ENCODE measurements at places on chromosomes 5 and 9. TPM values are rescaled to one million over a fixed set of nuclear protein-coding genes. Genes with fewer than 3 reads are reported as not detected.

The ARL10 gene
- total RNA-seq, result 2.0 TPM

DNA sequence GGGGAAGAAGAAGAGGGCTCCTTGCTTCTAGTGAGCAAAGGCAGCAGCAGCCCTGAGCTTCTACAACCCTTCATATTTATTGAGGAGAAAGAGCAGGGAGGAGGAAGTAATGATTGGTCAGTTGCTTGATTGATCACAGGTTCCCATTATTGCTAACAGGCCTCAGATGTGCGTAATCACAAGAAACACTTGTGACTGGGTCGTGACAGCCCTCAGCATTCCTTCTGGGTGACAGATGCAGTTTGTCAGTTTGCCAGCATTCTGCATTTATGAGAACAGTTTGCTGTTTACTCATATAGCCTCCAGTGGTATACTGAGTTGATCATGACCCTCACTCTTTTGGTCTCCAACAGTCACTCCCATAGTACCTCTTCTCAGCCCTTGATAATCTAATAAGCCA lies 111.5 kb upstream of the TNC start:
- DNase-seq, result no peak

GRCh38 chr5:93164690-93165089 lies 416.3 kb downstream of the NR2F1-AS1 start:
- DNase-seq, result peak; percentile 75

DNA sequence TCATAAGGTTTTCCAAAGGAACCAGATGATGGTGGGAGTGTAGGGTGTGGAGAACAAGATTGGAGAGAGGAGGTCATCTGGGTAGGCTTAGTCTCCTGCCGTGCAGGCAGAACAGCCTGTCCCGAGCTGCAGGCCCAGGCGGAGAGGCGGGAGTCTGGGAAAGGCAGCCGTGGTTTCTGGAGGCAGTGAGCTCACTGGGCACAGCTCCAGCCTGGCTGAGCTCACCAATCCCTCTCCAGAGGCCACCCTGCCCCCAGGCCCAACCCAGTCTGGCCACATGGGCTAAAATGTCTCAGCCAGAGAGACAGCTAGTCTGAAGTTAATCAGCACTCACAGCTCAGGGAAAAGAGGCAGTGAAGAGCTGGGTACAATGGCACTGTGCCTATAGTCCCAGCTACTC lies 12.3 kb downstream of the P4HA2 start:
- no peak for DNase-seq

The BARHL1 gene
- total RNA-seq, result not detected

The ACTBL2 gene
- not detected for total RNA-seq

The ADGRV1 gene
- 0.49 TPM for total RNA-seq

GRCh38 chr9:117083559-117083958 lies 331.3 kb downstream of the ASTN2 start:
- DNase-seq, result no peak

The IL5 gene
- total RNA-seq, result not detected

The NUTM2F gene
- not detected for total RNA-seq

GRCh38 chr5:78064941-78065472 lies 229.5 kb downstream of the AP3B1 start:
- DNase-seq, result no peak

The PAEP gene
- not detected for total RNA-seq

DNA sequence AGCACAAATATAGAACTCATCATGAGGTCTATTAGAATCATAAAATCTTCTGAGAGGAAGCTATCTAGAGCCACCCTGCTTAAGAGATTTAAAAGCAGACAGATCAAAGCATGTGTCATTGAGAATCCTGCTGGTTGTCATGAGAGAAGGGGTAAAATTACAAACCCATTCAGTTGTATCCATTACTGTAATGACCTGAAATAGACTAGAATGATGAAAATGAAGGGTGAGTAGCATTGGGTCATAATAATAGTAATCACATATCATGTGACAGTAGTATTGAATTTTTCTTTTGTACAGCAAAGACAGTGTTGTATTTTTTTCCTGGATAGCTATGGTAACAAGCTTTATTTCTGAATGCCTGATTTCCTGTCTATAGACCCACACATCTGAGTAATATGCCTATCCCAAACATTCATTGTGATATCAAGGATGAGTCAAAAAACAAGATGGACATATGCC lies 149.0 kb downstream of the PDE4D start:
- DNase-seq, result no peak

DNA sequence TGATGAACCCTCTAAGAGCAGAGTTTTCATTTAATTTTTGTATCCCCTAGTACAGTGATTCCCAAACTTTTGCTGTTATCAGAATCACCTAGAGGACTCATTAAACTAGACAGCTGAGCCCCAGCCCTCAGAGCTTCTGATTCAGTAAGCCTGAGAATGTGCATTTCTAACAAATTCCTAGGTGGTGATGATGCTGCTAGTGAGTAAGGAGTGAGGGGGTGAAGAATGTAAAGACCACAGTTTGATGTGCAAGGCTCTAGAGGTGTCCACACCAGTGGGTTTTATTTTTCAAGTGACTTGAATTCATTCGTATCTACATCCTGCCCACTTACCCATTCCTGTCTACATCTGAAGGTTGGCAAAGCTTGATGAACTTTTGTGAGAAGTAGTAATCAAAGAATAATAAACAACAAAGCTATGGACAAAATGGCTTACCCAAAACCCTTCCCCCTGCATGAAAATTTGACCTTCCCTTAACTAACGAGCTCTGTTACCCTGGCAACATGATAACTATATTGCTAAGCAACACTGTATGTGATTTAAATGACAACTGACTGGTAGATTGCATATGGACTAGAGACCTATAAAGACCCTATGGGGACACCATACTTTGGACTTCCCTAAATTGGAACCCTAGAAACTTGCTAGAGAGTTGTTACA lies 35.2 kb downstream of the DTWD2 start:
- DNase-seq, result no peak

DNA sequence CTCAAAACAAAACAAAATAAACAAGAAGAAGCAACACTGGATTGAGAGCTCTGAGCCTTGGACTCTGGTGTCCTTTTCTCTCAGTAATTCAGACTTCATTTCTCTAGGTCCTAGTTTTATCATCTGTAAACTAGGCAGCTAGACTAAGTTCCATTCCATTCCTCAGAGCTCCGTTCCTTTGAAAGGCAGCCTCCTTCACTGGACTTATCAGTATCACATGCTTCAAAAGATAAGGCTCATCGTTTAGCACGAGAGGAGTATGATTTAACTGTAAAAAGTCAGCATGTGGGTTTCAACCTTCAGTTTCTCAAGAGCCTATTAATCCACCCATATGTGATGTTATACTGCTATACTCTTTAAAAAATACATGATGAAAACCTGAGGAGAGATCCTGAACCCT lies 1.6 kb downstream of the ATP10B start:
- DNase-seq, result no peak

GRCh38 chr5:180120237-180121101 lies 48.9 kb upstream of the RNF130 start:
- no peak for DNase-seq

DNA sequence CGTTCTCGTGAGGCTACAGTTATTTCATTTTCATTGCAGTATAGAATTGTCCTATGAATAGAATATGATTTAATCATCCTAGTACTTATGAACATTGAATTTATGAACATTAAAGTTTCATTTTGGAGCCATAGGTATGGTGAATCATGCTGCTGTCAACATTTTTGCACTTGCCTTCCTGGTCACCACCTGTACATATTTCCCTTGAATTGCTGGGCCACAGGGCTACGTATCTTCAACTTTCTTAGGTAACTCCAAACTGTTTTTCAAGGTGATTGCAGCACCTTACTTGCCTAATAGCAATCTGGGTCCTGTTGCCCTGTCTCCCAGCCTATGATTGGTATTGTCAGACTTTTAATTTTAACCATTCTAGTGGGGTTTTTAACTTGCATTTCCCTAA lies 6.5 kb upstream of the RNF145 start:
- no peak for DNase-seq

The SPINK7 gene
- total RNA-seq, result not detected

The FOXI1 gene
- total RNA-seq, result 0.44 TPM

The C1QTNF3 gene
- 2.1 TPM for total RNA-seq

- DNase-seq, result no peak
Observed at GRCh38 chr9:123556464-123557435, 200.8 kb downstream of the CRB2 start.

DNA sequence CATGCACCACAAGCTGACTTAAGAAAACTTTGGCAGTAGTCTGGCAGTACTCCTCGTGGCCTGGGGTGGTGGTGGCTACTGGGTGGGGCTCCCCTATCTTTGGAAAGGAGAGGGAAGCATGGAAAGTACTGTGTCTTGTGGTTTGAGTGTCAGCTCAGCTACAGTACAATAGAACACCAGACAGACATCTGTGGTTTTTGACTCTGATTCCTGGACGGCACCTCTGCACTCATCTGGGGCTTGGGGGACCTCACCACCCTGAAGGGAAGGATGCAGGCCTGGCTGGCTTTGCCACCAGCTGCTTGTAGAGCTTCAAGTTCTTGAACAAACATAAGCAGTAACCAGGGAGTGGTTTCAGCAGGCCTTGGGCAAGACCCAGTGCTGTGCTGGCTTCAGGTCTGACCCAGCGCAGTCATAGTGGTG lies 40.6 kb downstream of the TNFSF8 start:
- no peak for DNase-seq

DNA sequence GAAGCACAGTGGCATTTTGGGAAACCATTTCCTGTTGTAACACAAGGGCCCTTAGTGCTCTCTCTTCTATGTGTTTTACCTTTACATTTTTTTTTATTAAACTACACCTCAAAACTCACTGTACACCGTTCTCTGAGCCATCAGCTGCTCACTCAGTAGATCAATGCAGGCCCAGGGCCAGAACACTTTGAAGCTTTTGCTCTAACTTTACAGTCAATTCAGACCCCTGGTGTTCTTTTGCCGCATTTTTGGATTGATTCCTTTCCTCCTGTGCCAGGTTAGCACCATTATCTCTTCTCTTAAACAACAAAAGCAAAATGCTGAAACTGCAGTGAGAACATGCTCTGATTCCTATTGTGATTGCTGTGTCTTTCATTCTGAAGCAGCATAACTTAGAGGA lies 269.8 kb upstream of the RGMB start:
- DNase-seq, result no peak

The CER1 gene
- not detected for total RNA-seq

The GARIN3 gene
- not detected for total RNA-seq

GRCh38 chr5:141180313-141180712 lies 1.9 kb upstream of the PCDHB16 start:
- no peak for DNase-seq

DNA sequence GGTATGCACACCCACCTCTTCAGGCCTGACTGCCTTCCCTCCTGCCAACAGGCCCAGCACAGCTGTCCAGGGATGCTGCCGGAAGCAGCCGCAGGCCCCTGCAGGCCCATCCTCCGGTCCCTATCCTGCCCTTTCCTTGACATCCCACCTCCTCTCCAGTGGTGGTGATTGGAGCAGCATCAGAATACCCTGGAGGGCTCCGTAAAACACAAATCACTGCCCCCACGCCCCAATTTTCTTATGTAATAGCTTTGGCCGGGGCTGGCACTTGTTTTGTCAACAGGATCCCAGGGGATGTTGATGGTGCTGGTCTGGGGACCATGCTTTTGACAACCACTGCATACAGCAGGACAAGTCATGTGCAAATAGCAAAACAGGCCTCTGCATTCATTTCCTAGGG lies 274.5 kb downstream of the GADD45G start:
- no peak for DNase-seq

The TICAM2 gene
- 1.6 TPM for total RNA-seq

The KLF9 gene
- total RNA-seq, result 0.95 TPM

DNA sequence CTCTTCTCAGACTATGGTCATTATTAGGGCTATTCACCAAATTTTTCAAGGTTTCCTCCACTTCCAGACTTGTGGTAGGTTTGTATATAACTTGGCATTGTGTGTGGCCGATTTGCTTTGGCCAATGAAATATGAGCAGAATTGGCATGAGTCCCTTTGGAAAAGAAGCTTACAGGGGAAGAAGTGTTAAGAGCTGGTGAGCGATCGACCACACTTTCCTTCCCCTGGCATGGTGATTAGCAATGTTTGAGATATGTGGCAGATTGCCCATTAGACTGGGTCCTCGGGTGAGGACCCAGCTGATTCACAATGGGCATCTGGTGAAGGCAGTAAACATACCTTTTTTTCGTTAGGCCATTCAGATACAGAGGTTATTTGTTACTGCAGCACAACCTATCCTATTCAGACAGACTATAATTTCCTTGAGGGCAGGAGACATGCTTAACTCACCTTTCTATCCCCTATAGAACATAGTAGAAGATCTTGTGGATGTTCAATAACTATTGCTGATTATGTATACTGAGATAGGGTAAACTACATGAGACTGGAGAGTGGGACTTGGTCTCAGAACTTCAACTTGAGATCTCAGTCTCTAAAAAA lies 62.8 kb upstream of the KLF9 start:
- no peak for DNase-seq

- DNase-seq, result no peak
Observed at GRCh38 chr5:150121448-150122157, 34.0 kb downstream of the PDGFRB start.

GRCh38 chr5:61824396-61824795 lies 481.6 kb upstream of the KIF2A start:
- no peak for DNase-seq

- no peak for DNase-seq
Observed at GRCh38 chr5:148748702-148749392, 77.6 kb upstream of the ADRB2 start.

GRCh38 chr5:107472620-107473064 lies 198.1 kb downstream of the EFNA5 start:
- DNase-seq, result no peak

The CARTPT gene
- total RNA-seq, result not detected

DNA sequence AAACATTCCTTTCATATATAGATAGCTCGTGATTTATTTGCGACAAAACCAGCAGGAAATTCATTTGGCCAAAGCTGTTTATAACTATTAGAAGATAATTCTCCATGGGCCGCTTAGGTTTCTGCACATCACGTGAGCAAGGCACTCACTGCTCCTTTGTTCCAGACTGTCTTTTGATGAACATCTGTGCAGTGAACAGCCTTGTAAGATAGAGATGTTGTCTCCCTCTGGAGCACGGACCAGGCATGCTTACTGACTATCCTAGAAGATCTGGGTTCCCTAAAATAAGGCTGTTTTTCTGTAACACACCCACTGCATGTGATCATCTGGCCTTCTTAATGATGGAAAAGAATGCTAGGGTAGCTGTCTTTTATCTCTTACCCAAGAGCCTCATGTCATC lies 30.9 kb downstream of the YIPF5 start:
- DNase-seq, result no peak

GRCh38 chr9:96109680-96110351 lies 192.2 kb downstream of the HSD17B3 start:
- DNase-seq, result no peak

The FLT4 gene
- total RNA-seq, result 0.44 TPM

GRCh38 chr5:179833709-179834070 lies 13.0 kb downstream of the SQSTM1 start:
- DNase-seq, result no peak

DNA sequence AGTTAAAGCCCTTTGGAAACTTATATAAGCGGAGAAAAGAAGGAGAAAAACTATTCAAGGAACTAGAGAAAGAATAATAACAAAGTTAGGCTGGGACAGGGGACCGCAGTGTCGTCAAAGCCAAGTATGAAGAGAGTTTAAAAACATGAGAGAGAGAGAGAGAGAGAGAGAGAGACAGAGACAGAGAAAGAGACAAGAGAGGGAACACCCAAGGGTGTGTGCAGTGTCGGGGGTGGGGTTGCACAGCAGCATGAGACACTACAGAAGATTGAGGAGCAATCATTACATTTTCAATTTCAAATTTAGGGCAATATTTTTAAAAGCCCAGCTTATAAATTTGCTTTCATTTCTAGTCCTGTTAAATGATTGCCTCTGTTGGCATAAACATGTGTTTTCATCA lies 74.3 kb downstream of the NNT start:
- DNase-seq, result no peak

The SPATA24 gene
- 5.5 TPM for total RNA-seq

GRCh38 chr5:43312076-43312661 lies 1.0 kb downstream of the HMGCS1 start:
- DNase-seq, result no peak

The SLC6A19 gene
- total RNA-seq, result 0.23 TPM

All from Panc1 (cell line).